ENCODE measurements at places on chromosomes 12 and 14.
A peak's percentile ranks its signal among the peaks of the same experiment; 100 is the strongest.

DNA sequence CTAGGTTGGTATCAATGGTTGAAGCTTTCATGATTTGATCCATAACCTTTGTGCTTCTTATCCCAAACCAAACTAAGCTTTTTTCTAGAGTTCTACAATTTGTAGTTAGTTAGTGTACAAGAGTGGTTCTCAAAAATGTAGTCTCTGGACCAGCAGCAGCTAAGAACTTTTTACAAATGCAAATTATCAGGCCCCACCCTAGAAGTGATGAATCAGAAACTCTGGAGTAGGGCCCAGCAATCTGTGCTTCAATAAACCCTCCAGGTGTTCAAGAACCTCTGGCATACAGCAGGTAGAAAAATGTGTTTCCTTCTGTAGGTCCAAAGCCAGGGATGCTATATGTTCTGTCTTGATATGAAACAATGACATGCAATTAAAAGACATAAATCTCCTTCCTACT, 26.1 kb upstream of the ACTR6 start:
- no peak for DNase-seq

GRCh38 chr12:20220339-20220738, 148.0 kb upstream of the PDE3A start:
- no peak for DNase-seq

DNA sequence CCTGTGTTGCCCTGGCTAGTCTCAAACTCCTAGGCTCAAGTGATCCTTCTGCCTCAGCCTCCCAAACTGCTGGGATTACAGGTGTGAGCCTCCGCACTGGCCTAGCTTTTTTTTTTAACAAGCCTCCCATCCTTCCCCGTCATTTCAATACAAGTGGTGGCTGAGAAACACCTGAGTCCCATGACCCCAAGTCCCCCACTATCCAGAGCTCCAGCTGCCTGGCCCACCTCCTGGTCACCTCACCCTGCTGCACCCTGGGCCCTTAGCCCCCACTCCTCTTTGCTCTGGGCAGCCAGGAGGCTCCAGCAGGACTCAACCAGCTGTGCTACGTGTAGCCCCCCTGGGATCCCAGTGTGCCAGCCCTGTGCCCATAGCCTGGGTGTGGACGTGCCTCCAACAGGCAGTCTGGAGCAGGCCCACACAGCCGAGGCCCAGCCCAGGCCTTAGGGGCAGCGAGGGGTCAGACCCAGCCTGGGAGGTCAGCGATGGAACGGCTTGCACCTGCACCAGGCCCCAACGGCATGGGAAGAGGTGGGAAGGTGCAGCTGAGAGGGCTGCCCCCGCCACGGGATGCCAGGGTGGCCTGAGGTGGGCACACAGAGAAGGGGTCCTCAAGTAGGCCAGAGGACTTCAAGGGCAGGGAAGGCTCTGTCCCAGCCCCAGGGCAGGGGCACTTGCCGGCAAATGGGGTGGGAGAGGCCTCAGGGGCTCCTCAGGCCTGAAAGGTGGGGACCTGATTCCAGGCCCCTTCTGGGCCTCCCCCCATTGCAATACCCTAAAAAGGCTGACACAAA, 6.5 kb downstream of the AHNAK2 start:
- DNase-seq, result no peak

DNA sequence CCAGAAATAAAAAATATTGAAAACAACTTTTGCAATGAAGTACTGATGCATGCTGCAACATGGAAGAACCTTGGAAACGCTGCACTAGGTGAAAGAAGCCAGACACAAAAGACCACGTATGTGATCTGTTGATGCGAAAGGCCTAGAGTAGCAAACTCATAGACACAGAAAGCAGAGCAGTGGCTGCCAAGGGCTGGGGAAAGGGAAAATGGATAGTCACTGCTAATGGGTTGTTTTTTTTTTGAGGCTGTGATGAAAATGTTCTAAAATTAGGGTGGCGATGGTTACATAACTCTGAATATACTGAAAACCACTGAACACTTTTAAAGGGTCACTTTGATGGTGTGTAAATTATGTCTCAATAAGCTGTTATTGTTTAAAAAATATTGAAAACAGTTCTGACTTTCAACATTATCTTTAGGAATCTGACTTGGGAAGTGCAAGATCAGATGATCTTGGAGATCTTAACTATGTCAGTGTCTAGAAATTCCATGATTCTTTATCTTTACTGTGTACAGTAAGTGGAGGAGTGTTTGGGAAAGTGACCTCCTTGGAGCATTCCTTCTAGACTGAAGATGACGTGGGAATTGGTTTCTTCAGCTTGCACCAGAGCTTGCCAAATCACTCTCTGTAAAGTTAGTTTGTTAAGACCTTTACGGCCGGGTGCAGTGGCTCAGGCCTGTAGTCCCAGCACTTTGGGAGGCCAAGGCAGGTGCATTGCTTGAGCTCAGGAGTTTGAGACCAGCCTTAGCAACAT, 12.4 kb downstream of the MLXIP start:
- no peak for DNase-seq

DNA sequence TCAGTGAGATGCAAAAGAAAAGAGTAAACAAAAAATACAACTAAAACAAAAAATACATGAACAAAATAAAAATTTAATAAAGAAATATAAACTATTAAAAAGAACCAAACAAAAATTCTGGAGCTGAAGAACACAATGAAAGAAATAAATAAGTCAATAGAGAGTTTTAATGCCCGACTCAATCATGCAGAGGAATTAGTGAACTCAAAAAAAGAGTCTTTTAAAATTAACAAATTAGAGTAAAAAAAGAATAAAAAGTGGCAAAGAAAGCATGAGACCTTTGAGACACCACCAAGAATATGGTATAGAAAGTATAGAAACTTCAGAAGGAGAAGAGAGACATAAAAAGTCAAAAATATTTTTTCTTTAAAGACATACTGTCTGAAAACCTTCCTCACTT, 2.6 kb upstream of the KLRC1 start:
- DNase-seq, result no peak

DNA sequence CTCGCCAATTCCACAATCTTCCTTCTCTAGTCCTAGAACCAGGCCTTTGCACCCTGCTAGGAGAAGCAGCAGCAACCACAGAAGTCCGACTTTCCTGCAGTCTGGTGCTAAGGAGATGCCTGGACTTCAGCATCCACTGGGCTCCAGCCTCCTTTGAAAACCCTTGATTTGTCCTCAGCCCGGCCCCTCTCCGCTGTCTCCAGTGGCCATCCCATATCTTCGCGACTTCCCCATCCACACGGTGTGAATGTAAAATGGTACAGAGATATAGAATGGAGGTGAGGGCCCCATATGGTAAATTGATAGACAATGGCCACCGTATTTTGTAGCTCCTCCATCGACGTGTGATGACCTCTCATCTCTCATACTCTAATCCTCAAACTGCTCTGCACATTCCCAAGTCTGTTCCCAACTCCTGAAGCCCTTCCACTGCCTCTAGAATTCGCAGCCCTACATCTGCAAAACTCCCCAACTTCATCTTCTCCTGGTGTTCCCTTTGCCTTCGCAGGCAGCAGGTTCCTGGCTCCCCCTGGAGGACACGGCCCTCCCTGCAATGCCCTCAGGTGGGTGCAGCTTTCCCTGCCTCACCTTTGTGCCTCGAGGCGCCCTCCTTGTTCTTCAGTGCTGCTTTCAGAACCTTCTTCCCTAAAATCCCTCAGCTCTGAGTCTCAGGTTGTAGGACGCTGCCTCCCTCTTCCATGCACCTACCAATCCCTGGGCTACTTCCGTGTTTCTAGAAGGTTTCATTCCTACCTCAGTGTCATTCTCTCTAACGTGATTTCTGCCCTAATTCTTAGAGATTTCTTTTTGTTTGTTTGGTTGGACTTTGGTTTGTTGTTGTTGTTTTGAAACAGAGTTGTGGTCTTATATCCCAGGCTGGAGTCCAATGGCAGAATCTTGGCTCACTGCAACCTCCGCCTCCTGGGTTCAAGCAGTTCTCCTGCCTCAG, 36.7 kb downstream of the TMBIM6 start:
- DNase-seq, result peak; percentile 26

- DNase-seq, result no peak
These were observed 109.9 kb downstream of the TTC8 start for GRCh38 chr14:88934351-88934806.

- DNase-seq, result no peak
These were observed 22.0 kb downstream of the GALC start for GRCh38 chr14:87971010-87971409.

DNA sequence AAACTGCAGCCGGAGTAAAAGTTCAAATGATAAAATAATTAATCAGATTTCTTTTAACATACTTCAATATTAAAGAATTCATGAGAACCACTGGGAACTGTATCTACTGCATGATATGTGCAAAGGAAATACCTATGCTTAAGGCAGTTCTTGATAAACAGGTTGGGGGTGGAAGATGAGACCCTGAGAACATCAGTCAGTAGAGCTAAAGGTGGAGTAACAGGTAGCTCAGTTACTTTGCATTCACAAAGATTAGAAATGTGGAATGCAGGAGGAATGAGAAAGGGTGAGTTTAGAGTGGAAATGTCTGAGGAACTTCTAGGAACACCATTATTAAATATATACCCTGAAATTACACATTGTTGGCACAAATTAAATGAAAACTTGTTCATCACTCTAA, 78.6 kb downstream of the COX16 start:
- DNase-seq, result no peak

GRCh38 chr12:79567175-79567563, 123.6 kb downstream of the PAWR start:
- no peak for DNase-seq

GRCh38 chr12:57579677-57580465, 11.1 kb upstream of the PIP4K2C start:
- DNase-seq, result no peak

DNA sequence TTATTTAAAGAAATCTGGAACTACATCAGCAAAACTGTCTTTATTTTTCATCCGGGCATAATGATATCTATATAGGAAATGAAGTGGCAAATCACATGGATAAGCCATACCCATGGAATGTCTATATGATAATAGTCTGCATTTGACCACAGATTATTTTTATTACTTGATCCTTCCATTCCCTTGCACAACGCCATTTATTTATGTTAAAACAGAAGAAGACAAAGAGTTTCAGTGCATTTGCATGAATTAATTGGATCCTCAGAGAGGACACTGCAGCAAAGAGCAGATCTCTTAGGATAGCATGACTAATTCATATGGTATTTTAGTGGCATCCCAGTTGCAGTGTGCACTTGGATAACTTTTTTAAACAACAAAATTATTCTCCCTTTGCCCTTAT, 345.0 kb downstream of the CCDC91 start:
- DNase-seq, result no peak

- no peak for DNase-seq
These were observed 118.2 kb downstream of the GPR135 start for GRCh38 chr14:59346796-59347510.

DNA sequence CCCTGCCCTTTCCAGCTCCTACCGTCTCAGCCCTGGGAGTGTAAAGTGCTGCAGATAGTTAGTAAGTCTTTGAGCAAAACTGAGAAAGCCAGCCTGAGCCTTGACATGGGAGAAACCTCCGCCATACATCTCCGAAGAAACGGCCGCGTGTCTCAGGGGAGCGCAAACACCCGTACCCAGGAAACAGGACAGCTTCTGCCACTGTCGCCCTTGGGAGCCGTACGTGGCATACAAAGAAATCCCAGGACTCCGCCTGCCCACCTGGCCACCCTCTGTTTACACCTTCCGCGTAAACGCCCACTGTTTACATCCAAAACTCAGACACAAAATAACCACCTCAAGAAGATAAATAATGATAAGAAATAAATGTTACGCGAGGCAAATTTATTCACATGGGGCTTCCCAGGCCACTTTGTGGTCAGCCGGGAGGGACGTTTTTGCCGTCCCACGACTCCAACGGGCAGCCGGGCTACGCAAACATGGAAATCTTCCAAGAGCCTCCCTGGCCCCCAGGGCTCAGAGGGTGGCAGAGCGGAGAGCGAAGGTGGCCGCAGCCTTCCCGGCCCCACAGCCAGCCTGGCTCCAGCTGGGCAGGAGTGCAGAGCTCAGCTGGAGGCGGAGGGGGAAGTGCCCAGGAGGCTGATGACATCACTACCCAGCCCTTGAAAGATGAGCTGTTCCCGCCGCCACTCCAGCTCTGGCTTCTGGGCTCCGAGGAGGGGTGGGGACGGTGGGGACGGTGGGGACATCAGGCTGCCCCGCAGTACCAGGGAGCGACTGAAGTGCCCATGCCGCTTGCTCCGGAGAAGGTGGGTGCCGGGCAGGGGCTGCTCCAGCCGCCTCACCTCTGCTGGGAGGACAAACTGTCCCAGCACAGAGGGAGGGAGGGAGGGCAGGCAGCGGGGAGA, at the start of gene BDKRB2:
Gene BDKRB2 (plus strand): TSS at position 689 of the 908 bp plus-strand sequence. CDS start 32,269 bp downstream, outside the sequence.
- peak; percentile 92 for DNase-seq

Data from NCI-H510A (cell line).